Fibroblast of skin of left biceps (primary cell): ENCODE measurements at places on chromosomes 3 and 15.

- DNase-seq: no peak
Observed at GRCh38 chr15:87599616-87600015, 656.9 kb downstream of the NTRK3 start.

DNA sequence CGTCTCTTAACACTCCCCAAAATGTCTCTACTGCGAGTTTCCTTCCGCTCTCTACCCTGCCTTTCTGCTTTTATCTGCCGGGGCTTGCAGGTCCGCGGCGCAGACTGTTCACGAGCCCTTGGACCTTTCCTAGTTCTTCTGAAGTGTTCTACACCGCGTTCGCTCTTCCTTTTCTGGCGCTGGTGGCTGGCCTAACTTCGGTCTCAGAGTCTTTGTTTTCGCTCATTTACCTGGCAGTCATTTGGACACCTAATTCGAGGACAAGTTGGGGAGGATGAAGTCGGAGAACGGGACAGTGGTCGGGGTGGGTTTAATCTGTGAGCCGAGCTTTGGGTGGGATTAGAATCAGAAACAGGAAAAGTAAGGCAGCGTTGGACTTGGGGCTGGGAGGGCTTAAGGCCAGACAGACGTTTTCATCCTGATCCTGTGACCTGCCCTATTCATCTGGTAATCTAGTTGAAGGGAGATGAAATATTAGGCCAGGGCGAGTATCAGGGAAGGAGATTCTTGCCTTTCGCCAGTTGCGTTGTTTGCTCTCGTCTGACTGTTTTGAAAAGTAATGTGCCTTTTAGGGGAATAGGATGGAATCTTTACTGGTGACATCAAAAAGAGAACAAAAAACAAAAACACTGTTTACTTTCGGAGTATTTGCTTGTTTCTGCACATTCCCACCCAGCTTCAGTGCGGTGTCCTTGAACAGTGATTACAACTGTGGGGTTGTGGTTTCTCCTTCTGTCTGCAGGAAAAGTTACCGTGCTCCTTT, 1.8 kb downstream of the DIPK2A start:
- DNase-seq: peak; percentile 50

DNA sequence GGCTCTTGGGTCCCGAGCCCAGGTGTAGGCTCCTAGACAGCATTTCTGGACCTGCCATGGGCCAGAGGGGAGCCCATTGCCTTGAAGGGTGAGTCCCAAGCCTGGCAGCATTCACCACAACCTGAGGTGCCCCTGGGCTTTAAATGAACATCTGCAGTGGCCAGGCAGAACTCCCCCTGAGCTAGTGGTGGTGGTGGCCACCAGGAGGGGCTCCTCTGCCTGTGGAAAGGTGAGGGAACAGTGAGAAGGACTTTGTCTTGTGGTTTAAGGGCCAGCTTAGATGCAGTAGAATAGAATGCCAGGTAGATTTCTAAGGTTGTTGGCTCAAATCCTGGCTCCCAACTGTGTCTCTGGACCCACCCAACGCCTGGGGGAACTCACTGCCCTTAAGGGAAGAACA, 55.6 kb downstream of the CASR start:
- no peak for DNase-seq

DNA sequence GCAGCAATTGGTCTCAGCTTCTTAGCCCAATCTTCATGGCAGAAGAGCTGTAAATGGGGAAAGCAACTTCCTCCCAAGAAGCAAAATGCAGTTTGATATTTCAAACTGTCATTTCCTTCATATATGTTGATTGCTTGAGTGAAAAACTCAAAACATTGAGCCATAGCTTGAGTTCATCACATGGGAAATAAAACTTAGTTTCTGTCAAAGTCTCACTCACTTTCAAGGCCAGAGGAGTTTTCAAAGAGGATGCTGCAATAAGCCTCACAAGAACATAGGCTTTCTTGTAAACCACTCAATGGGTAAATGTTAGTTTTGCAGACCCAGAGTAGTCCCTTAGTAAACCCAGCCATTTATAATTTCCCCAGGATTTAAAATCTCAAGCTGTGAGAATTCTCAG, 29.1 kb upstream of the SUCLG2 start:
- no peak for DNase-seq
